ENCODE measurements at places on chromosomes 2 and 18.
A peak's percentile ranks its signal among the peaks of the same experiment; 100 is the strongest.

GRCh38 chr2:28444956-28445355, 50.9 kb upstream of the PLB1 start:
- DNase-seq = no peak

- DNase-seq = no peak
Observed at GRCh38 chr2:134712736-134713135, 6.1 kb downstream of the TMEM163 start.

- no peak for DNase-seq
Observed at GRCh38 chr2:30981510-30981909, 156.7 kb downstream of the GALNT14 start.

GRCh38 chr18:8794934-8795280, 89.6 kb downstream of the MTCL1 start:
- DNase-seq = no peak

DNA sequence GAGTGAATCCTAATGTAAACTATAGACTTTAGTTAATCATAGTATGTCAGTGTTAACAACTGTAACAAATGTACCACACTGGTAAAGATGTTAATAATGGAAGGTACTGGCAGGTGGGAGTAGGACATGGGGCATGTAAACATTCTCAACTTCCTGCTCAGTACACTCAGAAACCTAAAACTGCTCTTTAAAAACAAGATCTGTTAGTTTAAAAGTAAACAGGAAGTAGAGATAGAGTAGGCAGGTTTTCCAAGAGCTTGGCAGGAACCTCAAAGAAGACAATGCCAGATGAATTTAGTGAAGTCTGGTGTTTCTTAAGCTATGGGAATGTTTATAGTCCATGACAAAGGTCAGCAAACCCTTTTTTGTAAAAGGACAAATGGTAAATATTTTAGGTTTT, 46.6 kb downstream of the CCDC138 start:
- DNase-seq = no peak

GRCh38 chr2:145043399-145043834, 523.5 kb upstream of the ZEB2 start:
- no peak for DNase-seq

- DNase-seq = peak; percentile 41
Observed at GRCh38 chr18:77115192-77115953, 17.2 kb downstream of the MBP start.

DNA sequence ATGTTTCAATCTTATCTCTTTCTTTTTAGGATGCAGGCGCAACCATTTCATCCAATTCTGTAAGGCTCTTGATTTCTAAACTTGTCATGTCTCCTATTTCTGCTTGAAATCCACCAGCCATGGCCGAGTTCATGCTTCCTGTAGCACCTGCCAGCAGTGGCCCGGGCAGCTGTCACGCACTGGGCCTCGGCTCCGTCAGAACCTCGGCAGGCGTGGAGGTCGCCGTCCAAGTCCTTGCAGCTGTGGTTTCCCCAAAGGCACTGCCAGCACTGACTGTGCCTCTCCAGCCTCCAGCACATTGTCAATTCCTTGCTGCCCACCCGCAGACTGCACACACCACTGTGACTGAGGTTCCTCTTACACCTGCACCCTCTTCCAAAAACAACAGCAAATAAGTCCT, 188.7 kb upstream of the SALL3 start:
- DNase-seq = no peak

DNA sequence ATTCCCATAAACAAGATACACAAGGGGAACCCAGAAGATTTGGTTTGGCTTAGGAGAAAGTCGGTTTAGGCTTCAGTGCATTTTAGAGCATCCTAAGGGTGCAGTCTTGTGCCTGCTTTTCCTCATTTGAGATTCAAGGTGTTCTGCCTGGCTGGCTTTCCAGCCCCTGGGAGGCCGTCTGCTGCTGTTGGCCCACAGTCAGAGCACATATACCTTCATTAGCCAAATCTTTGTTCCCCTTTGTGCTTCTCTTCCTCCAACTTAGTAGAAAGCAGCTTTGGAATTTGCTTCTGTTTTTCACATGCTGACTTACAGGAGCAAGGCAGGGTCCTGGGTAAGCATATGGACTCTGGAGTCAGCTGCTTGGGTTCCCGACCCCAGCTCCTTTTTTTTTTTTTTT, 477.1 kb upstream of the TCF4 start:
- DNase-seq = no peak

DNA sequence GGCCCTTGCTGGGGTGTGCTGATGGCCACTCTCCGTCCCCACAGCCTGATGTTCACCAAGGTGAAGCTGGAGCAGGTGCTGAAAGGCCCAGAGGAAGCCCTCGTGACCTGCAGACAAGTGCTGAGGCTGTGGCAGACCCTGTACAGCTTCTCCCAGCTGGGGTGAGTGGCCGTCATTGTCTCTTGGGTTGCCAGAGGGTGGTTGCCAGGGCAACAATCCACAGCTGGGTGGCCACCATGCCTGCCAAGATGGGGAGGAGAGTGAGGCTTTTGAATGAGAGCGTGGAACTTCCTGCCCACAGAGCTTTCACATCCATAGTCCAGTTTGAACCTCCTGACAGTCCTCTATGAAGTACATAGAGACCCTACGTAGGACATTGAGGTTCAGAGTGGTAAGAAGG, 108.8 kb downstream of the STPG4 start:
- DNase-seq = no peak

- DNase-seq = no peak
Observed at GRCh38 chr2:45007961-45008295, 1.3 kb downstream of the SIX2 start.

- no peak for DNase-seq
Observed at GRCh38 chr2:42268528-42269151, 92.4 kb downstream of the COX7A2L start.

- peak; percentile 14 for DNase-seq
Observed at GRCh38 chr2:20634507-20635112, 16.3 kb downstream of the HS1BP3 start.

DNA sequence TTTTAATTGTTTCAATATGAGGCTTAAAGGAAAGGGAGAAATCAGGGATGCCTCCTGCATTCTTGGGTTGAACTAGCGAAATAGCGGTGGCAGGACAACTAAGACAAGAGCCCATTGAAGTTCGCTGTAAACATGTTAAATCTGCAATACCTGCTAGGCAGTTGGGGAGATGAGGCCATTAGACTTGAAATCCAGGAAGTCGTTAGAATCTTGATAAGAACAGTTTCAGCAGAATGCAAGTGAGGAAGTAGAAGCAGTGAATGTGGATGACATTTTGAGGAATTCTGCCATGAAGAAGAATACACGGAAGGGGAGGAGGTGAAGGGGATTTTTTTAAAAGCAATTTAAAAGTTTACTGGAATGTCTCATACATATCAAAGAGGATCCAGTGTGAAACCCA, 109.7 kb downstream of the LPIN1 start:
- DNase-seq = no peak

GRCh38 chr2:218569038-218569431, 396 bp downstream of the CNOT9 start:
- peak; percentile 54 for DNase-seq

GRCh38 chr18:46046126-46046525, 25.9 kb downstream of the PSTPIP2 start:
- no peak for DNase-seq

DNA sequence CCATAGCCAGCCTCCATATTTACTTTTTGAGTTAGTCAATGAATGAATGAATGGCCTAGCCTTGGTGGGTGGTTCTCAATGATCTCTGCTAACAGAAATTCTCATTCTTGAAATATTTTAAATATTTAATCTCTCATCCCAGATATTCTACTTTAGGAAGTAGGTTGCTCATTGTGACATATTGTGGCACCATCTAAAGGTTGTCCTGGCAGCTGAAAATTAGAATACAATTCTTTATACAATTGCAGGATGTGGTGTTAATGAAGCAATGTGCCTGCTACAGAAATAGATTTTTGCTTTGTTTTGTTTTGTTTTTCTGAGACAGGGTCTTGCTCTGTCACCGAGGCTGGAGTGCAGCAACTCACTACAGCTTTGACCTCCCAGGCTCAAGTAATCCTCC, 35.8 kb downstream of the SCG2 start:
- no peak for DNase-seq

DNA sequence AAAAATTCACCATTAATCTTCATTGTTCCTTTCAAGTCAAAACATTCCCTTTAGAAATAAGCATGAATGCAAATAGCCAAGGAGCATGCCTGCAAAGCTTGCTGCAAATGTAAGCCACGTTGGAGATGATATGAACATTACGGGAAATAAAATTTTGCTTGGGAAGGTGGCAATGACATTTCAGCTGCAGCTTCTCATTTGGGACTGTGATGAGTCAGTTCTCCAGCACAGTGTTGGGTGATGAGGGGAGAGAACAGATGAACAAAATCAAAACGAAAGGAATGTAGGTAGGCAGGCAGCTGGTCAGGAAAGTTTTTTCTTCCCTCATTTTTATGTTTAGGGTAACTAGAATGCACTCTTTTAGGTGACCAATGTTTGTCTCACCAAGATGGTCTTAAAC, 65.3 kb upstream of the CHRNA1 start:
- DNase-seq = no peak

GRCh38 chr2:229160180-229160579, 110.9 kb downstream of the PID1 start:
- DNase-seq = no peak

- no peak for DNase-seq
Observed at GRCh38 chr2:95058466-95058988, 33.0 kb downstream of the MAL start.

Data from RCC 7860 (cell line).